ENCODE measurements at places on chromosomes 16 and 17.

DNA sequence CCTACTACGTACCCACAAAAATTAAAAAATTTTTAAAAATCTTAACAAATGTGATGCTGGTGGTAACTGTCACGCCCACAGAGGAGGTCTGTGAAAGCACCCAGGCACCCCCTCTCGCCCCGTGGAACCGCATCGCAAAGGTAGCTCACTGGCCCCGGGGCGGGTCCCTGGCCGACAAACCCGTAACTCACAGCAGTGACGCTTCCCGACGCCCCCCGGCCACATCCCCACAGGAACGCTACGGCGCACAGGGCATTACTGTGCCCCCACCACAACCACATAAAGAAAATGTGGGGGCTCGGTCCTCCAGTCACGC is 366 bp downstream of the ANKS3 start:
- peak overlapping the region; percentile 99 for H3K4me3 ChIP-seq
- peaks cover 7% of the 10 kb centered on the region for H3K36me3 ChIP-seq
- no peak for DNase-seq
- no peaks in the 10 kb centered on the region for H3K27me3 ChIP-seq
- no peaks in the 10 kb centered on the region for H3K4me1 ChIP-seq

DNA sequence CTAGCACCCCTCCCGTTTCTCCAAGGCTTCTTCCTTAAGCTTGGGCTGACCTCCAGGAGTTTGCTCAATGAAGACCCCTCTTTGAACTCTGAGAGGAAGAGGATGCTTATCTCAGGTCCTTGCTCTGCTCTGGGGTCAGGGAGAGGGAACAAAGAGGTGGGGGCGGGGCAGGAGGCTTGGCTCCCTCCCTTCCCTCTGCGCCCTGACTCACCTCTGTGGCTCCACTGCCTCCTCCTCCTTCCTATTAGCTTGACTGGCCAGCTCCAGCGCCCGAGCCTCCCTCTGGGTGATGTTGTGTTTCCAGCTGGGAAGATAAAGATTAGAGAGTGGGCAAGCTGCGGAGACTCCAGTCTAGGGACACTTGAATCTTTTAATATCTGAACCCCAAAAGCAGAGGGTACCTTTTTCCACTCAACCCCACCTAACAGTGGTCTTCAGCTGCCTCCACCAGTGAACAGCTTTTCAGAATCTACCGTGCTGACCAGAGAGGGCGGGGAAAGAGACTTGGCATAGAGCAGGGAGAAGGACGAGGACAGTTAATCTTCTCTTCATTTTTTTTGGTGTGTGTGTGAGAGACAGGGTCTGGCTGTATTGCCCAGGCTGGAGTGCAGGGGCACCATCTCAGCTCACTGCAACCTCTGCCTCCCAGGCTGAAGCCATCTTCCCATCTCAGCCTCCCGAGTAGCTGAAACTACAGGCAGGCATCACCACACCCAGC is 6.7 kb downstream of the GIP start:
- H3K27me3 ChIP-seq = peaks cover 3% of the 10 kb centered on the region
- H3K4me1 ChIP-seq = peaks cover 10% of the 10 kb centered on the region

DNA sequence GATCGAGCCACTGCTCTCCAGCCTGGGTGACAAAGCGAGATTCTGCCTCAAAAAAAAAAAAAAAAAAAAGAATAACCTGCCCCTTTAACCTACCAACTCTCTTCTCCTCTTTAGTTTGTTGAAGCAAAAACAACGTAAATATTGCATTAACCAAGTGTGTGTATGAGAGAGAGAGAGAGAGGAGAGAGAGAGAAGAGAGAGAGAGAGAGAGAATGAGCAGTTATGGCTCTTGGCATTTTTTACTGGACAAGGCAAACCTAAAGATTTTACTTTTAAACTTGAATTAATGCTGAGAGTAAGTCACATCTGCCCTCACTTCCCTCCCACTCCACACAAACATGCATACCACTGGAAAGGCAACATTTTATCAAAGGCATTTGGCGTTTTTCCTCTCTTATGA is 3.0 kb upstream of the SLFN5 start:
- no peak for DNase-seq
- no peaks in the 10 kb centered on the region for H3K36me3 ChIP-seq
- peaks cover 9% of the 10 kb centered on the region for H3K4me1 ChIP-seq
- H3K27ac ChIP-seq = no peak overlapping the region

- H3K27me3 ChIP-seq = no peaks in the 10 kb centered on the region
- no peak overlapping the region for H3K4me3 ChIP-seq
- DNase-seq = no peak
These were observed 75.3 kb upstream of the CRHR1 start for GRCh38 chr17:45708707-45709290.

GRCh38 chr17:69443138-69443537 is 28.6 kb downstream of the MAP2K6 start:
- H3K27me3 ChIP-seq = no peaks in the 10 kb centered on the region
- H3K27ac ChIP-seq = no peak overlapping the region
- no peaks in the 10 kb centered on the region for H3K36me3 ChIP-seq
- no peak for DNase-seq

- H3K4me1 ChIP-seq = peaks cover 4% of the 10 kb centered on the region
- peak within 1 kb of the TSS; percentile 55 for H3K27ac ChIP-seq
- peaks cover 20% of the 10 kb centered on the region for H3K36me3 ChIP-seq
- peak; percentile 97 for DNase-seq
- H3K4me3 ChIP-seq = peak within 1 kb of the TSS; percentile 77
These were observed at the start of gene CDIPT for GRCh38 chr16:29862884-29863668. CDIPT (minus strand) TSS chr16:29863226; CDS start chr16:29862857, 369 bp downstream.

- H3K36me3 ChIP-seq = no peaks in the 10 kb centered on the region
- no peaks in the 10 kb centered on the region for H3K4me1 ChIP-seq
- H3K4me3 ChIP-seq = no peak overlapping the region
- no peak overlapping the region for H3K27ac ChIP-seq
- peak; percentile 76 for DNase-seq
These were observed 49.0 kb downstream of the BCL7C start for GRCh38 chr16:30844671-30845449.

- DNase-seq = no peak
- H3K36me3 ChIP-seq = peaks cover 100% of the 10 kb centered on the region
- no peaks in the 10 kb centered on the region for H3K27me3 ChIP-seq
These were observed 52.8 kb downstream of the NDEL1 start for GRCh38 chr17:8488491-8488890.

DNA sequence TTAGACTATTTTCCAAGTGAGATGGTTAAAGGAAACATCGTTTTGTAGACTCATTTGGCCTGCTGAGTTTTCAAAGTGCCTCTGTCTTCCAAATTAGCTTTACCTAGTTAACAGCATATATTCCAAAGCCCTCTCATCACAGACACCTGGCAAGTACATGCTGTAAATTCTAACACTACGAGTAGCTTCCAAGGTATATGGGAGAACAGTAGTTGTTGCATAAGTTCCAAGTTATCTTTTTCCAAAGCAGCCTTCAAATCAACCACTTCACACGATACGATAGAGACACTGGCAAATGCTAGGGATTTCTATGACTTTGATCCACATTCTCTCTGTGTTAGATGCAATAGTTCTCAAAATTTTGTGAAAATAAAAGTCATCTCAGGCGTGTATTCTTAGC is 299.3 kb downstream of the CNTNAP4 start:
- H3K4me1 ChIP-seq = no peaks in the 10 kb centered on the region
- H3K27ac ChIP-seq = no peak overlapping the region
- no peak overlapping the region for H3K4me3 ChIP-seq
- H3K27me3 ChIP-seq = no peaks in the 10 kb centered on the region

DNA sequence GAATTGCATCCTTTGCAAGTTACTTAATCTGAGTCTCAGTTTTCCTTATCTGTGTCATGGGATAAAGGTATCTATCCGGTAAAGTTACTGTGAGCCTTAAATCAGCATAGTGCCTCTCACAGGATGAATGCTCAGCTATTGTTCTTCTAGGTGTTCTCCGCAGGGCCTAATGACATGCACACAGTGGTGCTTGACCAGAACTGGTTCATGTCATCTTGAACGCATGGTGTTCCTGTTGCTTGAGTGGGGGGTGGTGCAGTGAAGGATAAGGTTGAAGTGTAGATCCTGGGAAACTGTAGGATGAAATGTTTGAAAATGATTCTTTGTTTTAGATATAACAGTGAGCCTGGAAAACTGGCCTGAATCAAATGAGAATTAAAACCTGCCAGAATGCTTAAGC is 4.0 kb downstream of the KRT40 start:
- H3K36me3 ChIP-seq = no peaks in the 10 kb centered on the region
- no peak for DNase-seq
- H3K27me3 ChIP-seq = no peaks in the 10 kb centered on the region
- H3K4me1 ChIP-seq = no peaks in the 10 kb centered on the region

GRCh38 chr16:9090101-9090959 is 1.1 kb upstream of the HAPSTR1 start:
- no peaks in the 10 kb centered on the region for H3K27me3 ChIP-seq
- peak overlapping the region; percentile 80 for H3K27ac ChIP-seq
- peak; percentile 48 for DNase-seq
- H3K36me3 ChIP-seq = peaks cover 3% of the 10 kb centered on the region
- peak overlapping the region; percentile 52 for H3K4me3 ChIP-seq

- H3K4me3 ChIP-seq = no peak overlapping the region
- H3K27ac ChIP-seq = no peak overlapping the region
- peaks cover 13% of the 10 kb centered on the region for H3K36me3 ChIP-seq
- no peaks in the 10 kb centered on the region for H3K4me1 ChIP-seq
These were observed 89.3 kb downstream of the RPGRIP1L start for GRCh38 chr16:53614346-53614745.

GRCh38 chr17:7060165-7060891 is 16.4 kb upstream of the SLC16A11 start:
- no peaks in the 10 kb centered on the region for H3K27me3 ChIP-seq
- no peak overlapping the region for H3K4me3 ChIP-seq
- H3K4me1 ChIP-seq = peaks cover 17% of the 10 kb centered on the region
- no peak overlapping the region for H3K27ac ChIP-seq

DNA sequence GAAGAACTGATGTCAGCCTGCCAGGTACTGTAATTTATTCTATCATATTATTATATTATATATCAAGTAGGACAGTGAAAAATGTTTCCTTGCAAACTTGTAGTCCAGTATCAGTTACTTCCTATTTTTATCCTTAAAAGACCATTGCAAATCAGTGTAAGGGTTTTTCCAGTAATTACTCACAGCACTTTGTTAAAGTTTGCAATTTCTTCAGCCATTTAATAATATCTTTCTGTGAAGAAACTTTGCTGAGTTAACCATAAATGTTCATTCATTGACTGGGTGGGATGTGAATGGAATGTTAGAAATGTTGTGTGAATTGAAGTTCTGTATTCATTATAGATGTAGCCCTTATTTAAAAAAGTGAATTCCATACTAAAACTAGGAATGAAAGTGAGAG is 26.7 kb downstream of the HAPSTR1 start:
- H3K4me1 ChIP-seq = no peaks in the 10 kb centered on the region
- no peak for DNase-seq
- H3K27ac ChIP-seq = no peak overlapping the region
- no peaks in the 10 kb centered on the region for H3K27me3 ChIP-seq
- H3K36me3 ChIP-seq = peaks cover 13% of the 10 kb centered on the region

DNA sequence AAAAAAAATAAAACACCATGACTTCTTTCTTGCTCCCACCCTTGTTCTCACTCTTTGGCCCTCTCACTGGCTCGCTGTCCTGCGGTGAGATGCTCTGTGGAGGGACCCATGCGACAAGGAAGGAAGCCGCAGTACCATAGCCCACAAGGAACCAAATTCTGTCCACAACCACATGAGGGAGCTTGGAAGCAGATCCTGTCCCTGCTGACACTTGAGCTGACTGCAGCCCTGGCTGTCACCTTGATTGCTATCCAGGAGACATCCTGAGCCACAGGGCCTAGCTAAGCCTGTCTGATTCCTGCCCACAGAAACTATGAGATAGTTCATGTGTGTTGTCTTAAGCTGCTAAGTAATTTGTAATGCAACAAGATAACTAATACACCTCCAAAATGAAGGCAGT is 4.8 kb upstream of the MT2A start:
- DNase-seq = no peak
- H3K4me1 ChIP-seq = peaks cover 4% of the 10 kb centered on the region
- no peak overlapping the region for H3K4me3 ChIP-seq

DNA sequence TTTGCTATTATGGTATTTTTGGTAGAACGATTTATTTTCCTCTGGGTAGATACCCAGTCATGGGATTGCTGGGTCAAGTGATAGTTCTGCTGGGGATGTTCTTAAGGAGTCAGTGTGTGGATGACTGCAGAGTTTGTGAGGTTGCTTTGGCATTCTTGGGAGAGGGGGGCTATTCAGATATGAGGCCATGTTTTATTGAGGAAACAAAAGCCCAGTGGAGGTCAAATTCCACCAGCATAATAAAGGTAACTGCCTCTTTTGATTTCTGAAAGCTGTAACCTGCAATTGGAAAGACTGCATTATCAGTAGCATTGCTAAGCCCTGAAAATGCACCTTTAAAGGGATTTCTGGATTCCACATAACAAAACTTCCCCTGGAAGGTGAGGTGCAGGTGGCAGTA is 43.7 kb upstream of the HNF1B start:
- no peak overlapping the region for H3K27ac ChIP-seq
- H3K4me1 ChIP-seq = no peaks in the 10 kb centered on the region
- H3K4me3 ChIP-seq = no peak overlapping the region
- no peaks in the 10 kb centered on the region for H3K36me3 ChIP-seq
- DNase-seq = no peak
- no peaks in the 10 kb centered on the region for H3K27me3 ChIP-seq

- H3K4me1 ChIP-seq = peaks cover 2% of the 10 kb centered on the region
- DNase-seq = no peak
- no peak overlapping the region for H3K4me3 ChIP-seq
These were observed 3.8 kb upstream of the RPL26 start for GRCh38 chr17:8386841-8387240.

GRCh38 chr16:12819126-12820117 is 15.7 kb upstream of the CPPED1 start:
- no peaks in the 10 kb centered on the region for H3K27me3 ChIP-seq
- no peaks in the 10 kb centered on the region for H3K4me1 ChIP-seq
- no peak overlapping the region for H3K27ac ChIP-seq
- no peak overlapping the region for H3K4me3 ChIP-seq
- DNase-seq = peak; percentile 59

- H3K27me3 ChIP-seq = no peaks in the 10 kb centered on the region
- no peak overlapping the region for H3K4me3 ChIP-seq
These were observed 1.4 kb upstream of the NRN1L start for GRCh38 chr16:67883146-67883871.

DNA sequence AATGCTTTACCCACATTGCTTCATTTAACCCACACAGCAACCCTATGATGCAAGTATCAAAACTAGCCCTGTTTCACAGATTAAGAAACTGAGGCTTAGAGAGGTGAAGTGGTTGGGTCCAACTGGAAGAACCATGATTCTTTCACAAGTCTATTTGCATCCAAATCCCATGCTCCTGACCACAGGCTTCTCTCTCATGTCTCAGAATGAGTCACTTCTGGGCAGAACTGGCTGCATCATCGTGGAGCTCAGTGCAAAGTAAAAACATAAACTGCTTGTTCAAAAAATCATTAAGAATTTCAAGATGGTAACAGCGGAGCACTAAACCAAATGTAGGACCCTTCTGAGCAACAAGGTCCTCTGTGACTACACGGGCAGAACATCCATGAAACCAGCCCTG is 20.2 kb upstream of the CES1 start:
- H3K4me3 ChIP-seq = no peak overlapping the region
- H3K27ac ChIP-seq = no peak overlapping the region
- DNase-seq = no peak
- no peaks in the 10 kb centered on the region for H3K27me3 ChIP-seq

GRCh38 chr16:87602001-87602775 is at the start of gene JPH3:
JPH3 (plus strand) TSS chr16:87602508; CDS start chr16:87603147, 639 bp downstream.
- no peaks in the 10 kb centered on the region for H3K36me3 ChIP-seq
- H3K27ac ChIP-seq = no peak within 1 kb of the TSS
- peak; percentile 54 for DNase-seq
- H3K27me3 ChIP-seq = peaks cover 25% of the 10 kb centered on the region

- no peak overlapping the region for H3K4me3 ChIP-seq
- no peak overlapping the region for H3K27ac ChIP-seq
- H3K36me3 ChIP-seq = no peaks in the 10 kb centered on the region
- H3K4me1 ChIP-seq = no peaks in the 10 kb centered on the region
- no peak for DNase-seq
- no peaks in the 10 kb centered on the region for H3K27me3 ChIP-seq
These were observed 4.9 kb downstream of the TRIM65 start for GRCh38 chr17:75891605-75892555.

Data from neuronal stem cell (in vitro differentiated cells).